ENCODE measurements at places on chromosomes 5 and 9.

- DNase-seq: no peak
These were observed 52.4 kb downstream of the NIPBL start for GRCh38 chr5:36928947-36929346.

DNA sequence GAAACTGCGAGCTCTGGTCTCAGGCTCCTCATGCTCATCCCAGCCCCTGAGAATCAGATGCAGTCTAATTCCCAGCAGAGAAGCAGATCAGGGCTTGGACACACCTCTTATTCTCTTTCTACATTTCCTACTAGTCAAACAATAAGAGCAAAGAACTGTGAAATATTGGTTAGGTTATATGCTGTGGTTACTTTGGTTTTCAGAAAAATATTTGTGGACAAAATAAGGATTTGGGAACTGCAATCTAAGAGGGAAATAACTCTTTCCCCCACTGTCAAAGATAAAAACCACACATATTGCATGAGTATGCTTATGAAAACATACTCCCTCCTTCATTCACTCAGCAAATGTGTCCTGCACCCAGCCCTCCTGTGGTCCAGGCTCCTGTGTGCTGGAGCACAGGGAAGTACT, 164.5 kb upstream of the S1PR3 start:
- no peak for DNase-seq

DNA sequence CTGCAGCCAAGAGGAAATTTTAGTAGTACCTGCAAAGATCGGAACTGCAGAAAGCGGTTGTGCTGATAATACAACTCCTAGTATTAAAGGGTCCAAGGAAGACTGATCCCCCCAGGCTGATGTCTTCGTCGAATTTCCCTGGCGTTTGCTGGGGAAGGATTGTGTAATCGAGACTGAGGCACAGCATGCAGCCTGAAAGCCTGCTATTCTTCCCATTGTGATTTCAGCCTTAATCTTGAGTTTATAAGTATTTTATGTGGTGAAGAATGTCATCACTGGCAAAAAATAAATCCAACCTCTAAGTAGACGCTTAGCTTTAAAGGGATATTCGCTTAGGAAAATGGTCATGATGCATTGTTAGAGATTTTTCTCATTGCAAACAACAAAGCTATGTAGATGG, 21.3 kb upstream of the LMX1B start:
- DNase-seq: no peak

GRCh38 chr9:35914301-35914807, 5.1 kb downstream of the SPAAR start:
- no peak for DNase-seq

GRCh38 chr9:81737871-81738507, 48.6 kb upstream of the TLE1 start:
- no peak for DNase-seq

Measured in NCI-H774 (cell line).